Iris pigment epithelial cell (primary cell): ENCODE measurements at places on chromosomes 13 and 19.

- DNase-seq = no peak
These were observed 34.5 kb downstream of the HPN start for GRCh38 chr19:35076026-35076370.

GRCh38 chr19:21474671-21475181, 30.7 kb upstream of the ZNF429 start:
- DNase-seq = peak; percentile 83

DNA sequence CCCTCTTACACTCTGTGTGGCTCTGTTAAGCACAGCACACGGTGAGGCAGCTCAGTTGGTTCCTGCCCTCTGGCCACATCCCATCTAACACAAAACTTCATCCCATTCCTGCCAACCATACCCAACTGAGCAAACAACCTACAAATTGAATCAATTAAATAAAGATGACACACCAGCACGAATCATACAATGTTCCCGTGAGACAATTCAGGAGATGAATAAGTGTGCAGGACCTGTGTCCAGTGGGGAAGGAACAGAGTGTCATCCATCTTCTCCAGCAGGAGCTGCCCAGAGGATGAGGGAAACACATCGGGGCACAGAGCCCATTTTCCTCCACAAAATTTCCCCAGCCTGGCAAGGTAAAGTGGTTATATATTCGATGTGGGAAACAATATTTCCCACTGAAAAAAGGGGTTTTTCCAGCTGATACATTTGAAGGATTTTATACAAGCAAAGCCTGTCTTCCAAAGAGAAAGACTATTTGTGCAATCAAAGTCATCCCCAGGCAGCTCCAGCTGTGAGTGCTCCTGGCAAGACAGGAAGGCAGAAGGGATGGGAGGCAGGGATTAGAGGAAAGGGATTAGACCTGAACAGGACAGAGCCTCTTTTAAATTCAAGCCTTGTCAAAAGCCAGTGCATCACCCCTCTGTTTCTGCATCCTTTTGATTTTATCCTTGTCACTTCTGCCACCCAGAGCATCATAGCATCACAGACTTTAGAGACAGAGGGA, 240.2 kb downstream of the LHFPL6 start:
- DNase-seq = no peak

GRCh38 chr19:47324502-47324901, 7.5 kb upstream of the C5AR2 start:
- DNase-seq = no peak

DNA sequence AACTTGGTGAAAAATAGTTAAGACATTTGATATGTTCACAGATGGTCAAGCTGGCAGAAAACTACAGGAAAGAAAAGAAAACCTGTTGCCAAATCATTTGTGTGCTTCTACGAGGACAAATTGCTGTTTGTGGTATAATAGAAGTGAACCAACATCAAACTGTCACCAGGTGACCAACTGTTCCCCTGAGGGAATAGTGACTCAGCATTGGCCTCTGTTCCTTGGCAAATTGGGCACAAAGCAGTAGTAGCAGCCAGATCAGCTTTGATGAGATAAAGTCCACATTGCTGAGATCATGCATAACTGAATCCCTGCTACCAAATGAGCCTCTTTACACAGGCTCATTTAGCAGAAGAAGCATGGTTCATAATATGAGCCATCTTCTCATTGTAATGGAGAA, 103.5 kb downstream of the POSTN start:
- no peak for DNase-seq

- DNase-seq = no peak
These were observed 43.4 kb downstream of the ZNF493 start for GRCh38 chr19:21440321-21440720.

- no peak for DNase-seq
These were observed 135.6 kb downstream of the TM9SF2 start for GRCh38 chr13:99636728-99637353.

DNA sequence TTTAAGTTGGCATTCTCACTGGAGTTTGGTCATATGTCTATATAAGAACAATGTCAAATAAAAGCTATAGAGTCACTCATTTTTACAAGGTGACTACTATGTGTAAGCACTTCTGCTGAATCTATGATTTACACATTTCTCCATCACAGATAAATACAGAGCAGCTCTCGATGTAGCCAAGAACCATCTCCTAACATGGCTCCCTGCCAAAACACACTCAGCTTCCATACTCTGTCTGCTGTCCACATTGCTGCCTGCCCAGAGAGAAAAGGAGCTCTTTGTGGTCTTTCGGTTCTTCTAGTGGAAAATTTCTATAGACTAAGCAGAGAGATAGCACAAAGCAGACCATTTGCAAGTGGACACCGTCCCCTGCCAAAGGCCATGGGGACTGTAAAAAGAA, 190.9 kb upstream of the KLF12 start:
- peak; percentile 76 for DNase-seq

DNA sequence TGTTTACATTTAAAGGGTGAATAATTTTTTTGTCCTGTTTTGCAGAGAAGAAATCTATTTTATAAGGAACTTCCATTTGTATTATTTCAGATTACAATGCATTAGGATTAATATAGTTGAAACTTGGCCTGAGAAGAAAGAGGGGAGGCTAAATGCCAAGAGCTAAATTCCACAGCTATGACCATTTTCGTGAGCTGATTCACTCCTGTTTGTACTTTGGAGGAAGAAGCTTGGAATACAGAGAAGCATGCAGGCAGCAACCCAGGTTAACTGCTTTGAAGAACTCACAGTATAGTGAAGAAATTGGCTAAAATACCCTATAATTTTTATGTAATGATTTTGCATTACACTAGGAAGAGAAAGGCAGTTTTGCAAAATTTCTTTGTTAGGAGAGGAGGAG, 309.4 kb upstream of the KLF12 start:
- peak; percentile 81 for DNase-seq

GRCh38 chr13:29537736-29538651, 57.5 kb downstream of the SLC7A1 start:
- DNase-seq = no peak

GRCh38 chr19:44278181-44278690, 18.6 kb downstream of the ZNF233 start:
- DNase-seq = peak; percentile 17

DNA sequence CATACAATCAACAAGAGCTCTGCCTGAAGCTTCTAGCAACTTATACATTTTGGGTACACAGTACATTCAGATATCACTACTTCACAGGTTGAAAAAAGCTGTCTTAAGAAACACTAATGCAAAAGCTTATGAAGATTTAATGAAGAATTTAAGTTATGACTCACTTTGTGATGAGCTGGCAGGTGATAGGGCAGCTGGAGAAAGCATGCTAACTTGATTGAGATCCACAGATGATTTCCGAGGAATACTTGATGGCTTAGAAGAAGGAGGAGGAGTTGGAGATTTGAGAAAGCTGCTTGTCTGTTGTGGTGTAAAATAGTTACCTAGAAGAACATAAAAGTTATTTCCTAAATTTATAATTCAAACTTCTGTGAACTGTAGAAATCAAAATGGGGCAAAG, 23.3 kb downstream of the EXOSC8 start:
- DNase-seq = peak; percentile 88

GRCh38 chr19:35342430-35342829, 5.3 kb upstream of the FFAR1 start:
- no peak for DNase-seq

- DNase-seq = no peak
These were observed 45.9 kb downstream of the COG3 start for GRCh38 chr13:45510672-45511071.

DNA sequence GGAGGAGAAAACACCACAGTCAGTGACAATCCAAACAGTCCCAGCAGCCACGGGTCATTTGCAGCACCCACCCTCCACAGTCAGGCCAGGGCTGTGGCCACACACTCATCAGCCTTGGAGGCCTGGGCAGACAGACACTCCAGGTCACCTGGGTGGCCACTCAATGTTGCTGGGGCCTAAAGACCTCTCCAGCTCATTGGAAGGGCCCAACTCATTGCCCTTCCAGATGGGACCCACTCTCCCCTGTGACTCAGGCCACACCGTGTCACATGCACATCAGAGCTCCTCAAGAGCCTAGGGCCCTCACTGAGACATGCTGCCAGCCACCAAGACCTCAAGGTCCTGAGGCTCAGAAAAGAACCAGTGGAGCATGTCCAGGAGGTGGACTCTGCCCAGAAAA, 22.4 kb downstream of the TUBA3C start:
- DNase-seq = no peak

DNA sequence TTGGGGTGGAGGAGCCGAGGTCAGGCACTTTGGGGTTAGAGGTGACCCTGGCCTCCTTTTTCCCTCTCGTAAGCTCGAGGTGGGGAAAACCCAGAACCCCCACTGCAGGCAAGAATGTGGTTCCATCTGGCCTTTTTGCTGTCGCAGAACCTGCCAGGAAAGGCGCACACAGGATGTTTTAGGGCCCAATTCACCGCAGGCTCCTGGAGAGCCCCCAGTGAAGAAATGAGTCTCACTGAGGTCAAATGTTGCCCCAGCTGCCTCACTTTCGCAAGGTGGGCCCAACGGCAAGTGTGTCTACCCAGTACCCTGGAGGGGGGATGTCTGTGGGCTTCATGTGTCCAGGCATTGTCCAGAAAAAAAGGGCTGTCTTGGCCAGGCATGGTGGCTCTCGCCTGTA, 61.8 kb downstream of the PEX11G start:
- DNase-seq = no peak

- no peak for DNase-seq
These were observed 12.9 kb upstream of the NFIC start for GRCh38 chr19:3353493-3353892.

DNA sequence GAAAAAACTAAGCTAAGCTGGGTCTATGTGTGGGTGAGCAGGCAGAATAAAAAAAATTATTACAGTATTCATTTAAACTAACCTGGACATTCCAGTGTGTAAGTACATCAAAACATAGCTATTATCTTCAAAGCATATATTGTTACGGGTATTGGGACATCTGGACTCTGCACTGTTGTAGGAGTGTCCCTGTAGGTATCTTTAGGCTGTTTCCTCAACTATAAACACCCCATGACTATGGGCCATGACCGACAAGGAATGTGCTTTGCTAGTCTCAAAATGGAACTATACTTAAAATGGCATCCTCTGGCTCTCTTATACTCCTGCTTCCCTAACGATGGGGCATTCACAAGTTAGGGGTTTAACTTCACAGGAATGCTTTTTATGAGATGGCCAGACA, 3.4 kb downstream of the SCGB2B2 start:
- DNase-seq = no peak

DNA sequence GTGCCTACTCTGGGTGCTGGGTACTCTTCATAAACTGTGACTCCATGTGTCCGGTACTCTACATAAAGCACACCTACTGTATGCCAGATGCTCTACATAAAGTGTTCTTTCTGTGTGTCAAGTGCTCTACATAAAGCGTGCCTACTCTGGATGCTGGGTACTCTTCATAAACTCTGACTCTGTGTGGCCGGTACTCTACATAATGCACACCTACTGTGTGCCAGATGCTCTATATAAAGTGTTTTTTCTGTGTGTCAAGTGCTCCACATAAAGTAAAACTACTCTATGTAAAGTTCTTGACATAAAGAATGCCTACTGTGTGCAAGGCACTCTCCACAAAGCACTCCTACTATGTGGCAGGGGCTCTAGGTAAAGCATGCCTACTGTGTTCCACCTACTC, 1.8 kb upstream of the CYP4F11 start:
- DNase-seq = no peak

DNA sequence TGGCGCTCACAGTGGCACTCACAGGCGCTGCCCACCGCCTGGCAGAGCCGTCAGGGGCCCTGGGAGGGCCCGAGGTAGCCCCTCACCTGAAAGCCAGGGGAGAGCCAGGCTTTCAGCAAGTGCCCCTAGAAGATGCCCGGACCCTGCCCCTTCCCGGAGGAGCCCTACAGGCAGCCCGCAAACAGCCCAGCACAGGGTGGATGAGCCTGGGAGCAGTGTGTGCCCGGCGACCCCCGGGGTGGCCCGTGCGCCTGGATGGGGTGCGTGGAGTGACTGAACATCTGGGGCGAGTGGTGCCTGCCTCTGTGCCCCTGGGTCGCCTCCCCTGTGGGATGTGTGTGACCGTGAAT, 1.4 kb downstream of the CRLF1 start:
- DNase-seq = no peak

- no peak for DNase-seq
These were observed 4.7 kb upstream of the LILRA6 start for GRCh38 chr19:54247106-54247930.

- peak; percentile 31 for DNase-seq
These were observed 4.1 kb downstream of the ACP4 start for GRCh38 chr19:50794074-50794875.

GRCh38 chr13:22298530-22298929, 627.7 kb downstream of the FGF9 start:
- no peak for DNase-seq

GRCh38 chr13:96398486-96398885, 308.6 kb downstream of the HS6ST3 start:
- DNase-seq = no peak

DNA sequence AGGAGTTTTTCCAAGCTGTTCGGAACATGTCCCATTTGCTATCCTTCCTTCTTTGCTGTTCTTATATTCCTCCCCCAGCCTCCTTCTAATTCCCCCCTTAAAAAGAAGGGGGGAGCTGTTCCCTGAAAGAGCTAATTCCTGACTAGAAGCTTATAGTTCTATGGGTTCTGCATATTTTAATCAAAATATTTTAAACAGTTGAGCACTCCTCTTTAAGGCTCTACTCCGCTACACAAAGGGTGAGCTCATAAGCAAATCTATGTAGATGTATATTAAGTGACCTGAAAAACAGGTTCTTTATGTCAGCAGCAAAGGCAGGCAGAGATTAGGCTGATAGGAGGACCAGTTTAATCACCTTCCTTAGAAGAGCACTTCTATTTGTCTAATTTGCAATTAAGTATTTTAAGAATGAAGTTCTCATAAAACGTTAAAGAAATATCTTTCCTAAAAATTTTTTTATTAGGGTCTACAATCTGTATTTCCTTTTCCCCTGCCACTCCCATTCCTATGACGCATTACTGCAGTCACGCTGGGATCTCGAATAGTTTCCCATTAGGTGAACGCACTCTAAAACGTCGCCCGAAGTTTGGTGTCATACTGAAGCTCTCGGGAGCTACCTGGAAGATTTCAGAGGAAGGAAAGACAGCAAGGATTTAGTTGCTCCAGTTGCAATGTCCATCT, 5.2 kb downstream of the EFNB2 start:
- DNase-seq = no peak

- no peak for DNase-seq
These were observed 6.0 kb downstream of the PEX11G start for GRCh38 chr19:7482584-7483439.

DNA sequence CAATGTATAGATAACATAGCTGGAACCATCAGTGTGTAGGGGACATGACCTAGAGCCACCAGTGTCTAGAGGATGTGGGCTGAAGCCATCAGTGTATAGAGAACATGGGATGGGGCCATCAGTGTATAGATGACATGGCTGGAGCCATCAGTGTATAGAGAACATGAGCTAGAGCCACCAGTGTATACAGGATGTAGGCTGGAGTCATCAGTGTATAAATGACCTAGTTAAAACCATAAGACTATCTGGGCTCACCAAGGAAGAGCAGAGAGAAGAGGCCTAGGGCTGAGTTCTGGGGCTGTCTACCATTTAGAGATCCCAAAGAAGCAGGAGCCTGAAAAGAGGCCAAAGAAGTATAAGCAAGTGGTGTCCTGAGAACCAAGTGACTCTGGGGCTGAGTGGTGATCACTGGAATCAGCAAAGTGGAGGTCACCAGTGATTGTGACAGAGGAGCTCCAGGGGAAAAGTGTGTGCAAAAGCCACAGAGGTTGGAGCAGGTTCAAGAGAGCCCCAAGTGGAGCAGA, 41.0 kb downstream of the RFX2 start:
- no peak for DNase-seq
